A549 (cell line): ENCODE measurements at places on chromosomes 13 and 19.
A peak's percentile ranks its signal among the peaks of the same experiment; 100 is the strongest.

DNA sequence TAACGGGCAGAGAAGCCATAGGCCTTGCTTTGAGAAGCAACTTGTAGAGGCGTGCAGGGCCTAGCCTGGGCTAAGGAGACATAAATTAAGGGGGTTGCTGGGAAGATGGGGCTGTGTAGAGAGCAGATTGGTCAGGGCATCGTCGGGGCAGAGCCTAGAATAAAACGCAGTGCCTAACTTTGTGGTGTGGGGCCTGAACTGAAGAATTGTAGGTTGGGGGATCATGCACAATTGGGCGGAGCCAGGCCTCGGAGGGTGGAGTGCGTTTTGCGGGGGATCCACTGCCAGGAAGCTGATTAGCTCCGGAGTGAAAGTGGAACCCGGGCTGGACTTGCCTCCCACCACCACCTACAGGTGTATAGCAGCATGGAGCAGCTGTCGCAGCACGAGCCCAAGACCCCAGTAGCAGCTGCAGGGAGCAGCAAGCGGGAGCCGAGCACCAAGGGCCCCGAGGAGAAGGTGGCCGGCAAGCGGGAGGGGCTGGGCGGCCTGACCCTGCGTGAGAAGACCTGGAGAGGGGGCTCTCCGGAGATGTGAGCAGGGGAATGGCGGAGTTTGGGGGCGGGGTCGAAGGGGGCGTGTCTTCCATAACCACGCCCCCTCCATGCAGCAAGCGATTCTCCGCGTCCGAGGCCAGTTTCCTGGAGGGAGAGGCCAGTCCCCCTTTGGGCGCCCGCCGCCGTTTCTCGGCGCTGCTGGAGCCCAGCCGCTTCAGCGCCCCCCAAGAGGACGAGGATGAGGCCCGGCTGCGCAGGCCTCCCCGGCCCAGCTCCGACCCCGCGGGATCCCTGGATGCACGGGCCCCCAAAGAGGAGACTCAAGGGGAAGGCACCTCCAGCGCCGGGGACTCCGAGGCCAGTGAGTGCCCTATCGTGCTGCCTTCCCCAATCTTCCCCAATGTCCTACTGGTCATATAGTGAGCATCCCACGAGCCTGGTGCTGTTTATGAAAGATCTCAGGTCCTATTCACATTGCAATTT lies 13.8 kb downstream of the DNASE2 start:
- DNase-seq: peak; percentile 52

GRCh38 chr19:56367829-56368711 lies 25.3 kb downstream of the ZNF582 start:
- DNase-seq: peak; percentile 91

DNA sequence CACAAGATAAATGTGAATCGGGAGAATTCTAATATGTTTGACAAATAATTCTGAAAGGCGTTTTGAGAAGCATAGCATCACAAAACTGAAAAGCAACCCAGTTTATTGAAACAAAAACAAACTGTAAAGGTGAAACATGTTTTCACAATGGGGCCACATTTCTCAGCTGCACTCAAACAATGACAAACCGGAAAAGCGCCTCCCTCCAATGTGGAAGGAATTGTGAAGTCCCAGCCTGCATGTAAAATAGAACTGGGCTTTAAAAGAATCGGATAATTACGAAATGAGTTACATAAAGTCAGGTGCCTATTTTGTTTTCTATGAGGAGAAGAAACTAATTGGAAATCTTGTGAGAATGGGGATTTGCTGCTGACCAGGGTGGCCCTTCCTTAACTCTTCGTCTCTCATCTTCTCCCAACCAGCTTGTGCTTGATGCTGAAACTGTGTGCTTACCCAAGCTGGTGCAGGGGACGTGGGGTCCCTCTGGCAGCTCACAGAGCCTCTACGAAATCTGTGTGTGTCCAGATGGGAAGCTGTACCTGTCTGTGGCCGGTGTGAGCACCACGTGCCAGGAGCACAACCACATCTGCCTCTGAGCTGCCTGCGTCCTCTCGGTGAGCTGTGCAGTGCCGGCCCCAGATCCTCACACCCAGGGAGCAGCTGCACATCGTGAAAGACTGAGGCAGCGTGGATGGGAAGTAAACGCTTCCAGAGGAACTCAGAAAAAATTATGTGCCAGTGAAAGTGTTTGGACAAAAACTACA lies 109.4 kb downstream of the SACS start:
- DNase-seq: no peak

DNA sequence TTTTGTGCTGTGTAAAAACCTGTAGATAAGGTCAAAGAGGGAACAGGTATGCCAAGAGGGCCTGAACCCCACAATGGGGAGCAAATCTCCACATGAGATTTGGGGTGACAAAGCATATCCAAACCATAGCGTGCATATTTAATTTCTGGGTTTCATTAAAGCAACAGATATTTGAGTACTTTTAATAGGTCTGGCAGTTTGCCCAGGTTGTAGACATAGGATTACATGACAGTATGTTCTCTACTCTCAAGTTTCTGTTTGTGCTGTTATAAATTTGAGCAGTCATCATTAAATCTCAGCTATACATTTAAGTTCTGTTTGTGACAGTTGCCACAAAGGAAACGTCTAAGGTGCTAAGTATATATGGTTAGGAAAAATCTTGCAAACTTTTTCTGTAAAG lies 236.4 kb downstream of the ATP8A2 start:
- DNase-seq: no peak

DNA sequence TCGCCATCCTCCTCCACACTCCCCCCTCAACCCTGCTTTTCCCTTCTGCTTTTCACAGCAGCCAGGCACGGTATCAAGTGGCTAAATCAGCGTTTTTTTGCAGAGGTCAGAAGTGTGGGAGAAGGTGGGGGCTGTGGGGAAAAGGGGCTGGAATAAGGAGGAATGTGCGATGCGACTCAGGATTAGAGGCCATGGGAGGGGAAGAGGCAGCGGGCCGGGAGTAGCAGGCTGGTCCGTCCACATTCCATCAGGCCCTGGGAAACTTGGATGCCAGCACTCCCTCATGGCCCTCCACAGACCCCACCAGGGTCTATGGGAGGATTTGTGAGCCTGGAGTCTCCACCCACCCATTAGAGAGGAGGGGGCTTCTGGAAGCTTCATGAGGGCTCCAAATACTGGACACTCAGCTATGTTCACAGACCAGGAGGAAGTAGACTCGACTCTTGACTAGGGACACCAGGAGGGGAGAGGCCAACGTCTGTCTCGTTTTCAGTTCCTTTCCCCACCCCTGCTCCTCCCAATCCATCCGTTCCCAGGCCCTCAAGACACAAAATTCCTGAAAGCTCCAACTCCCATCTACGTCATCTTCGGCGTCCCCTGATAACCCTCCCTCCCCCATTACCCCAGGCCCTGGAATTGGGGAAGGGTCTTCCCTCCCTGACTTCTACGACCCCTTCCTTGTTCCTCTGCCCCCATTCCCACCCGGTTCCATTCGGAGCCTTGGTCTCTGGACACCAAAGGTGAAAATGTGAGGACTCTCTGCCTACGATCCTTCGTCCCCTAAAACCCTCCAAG lies 3.3 kb upstream of the KCNC3 start:
- DNase-seq: no peak

GRCh38 chr13:51684076-51684475 lies 99.8 kb downstream of the WDFY2 start:
- no peak for DNase-seq

DNA sequence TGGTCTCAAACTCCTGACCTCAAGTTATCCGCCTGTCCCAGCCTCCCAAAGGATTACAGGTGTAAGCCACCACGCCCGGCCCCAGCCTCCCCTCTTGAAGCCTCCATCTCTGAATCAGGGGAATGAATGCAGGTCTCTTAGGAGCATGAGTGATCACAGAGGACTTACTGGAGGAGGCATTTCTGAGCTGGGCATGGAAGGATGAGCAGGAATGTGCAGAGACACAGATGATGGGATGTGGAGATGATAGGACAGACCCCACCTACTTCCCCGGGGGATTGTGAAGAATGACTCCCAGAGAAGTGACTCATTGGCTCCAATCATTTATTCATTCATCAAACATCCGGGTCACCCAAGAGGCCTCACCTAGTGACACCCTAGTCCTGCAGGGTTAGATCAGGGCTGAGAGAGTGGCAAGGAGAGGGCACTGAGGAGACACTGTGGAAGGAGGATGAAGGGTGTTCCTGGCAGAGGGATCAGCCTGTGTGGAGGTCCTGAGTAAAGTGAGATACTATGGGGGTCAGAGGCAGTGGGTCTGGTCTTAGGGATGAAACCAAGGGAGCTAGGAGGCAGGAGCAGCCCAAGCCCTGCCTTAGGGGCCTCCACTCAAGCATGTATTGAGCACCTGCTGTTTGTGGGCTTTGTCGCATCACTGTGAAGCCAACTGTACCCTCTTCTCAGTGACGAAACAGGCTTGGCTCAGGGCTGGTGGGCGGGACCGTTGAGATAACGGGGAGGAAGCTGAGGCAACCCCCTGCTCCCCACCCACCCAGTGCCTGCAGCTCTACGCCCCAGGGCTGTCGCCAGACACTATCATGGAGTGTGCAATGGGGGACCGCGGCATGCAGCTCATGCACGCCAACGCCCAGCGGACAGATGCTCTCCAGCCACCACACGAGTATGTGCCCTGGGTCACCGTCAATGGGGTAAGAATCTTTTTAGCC lies 3.0 kb downstream of the IFI30 start:
- DNase-seq: no peak

- DNase-seq: no peak
Observed at GRCh38 chr19:35220315-35220921, 8.1 kb downstream of the FAM187B start.

GRCh38 chr13:91214031-91214430 lies 133.5 kb upstream of the MIR17HG start:
- no peak for DNase-seq

DNA sequence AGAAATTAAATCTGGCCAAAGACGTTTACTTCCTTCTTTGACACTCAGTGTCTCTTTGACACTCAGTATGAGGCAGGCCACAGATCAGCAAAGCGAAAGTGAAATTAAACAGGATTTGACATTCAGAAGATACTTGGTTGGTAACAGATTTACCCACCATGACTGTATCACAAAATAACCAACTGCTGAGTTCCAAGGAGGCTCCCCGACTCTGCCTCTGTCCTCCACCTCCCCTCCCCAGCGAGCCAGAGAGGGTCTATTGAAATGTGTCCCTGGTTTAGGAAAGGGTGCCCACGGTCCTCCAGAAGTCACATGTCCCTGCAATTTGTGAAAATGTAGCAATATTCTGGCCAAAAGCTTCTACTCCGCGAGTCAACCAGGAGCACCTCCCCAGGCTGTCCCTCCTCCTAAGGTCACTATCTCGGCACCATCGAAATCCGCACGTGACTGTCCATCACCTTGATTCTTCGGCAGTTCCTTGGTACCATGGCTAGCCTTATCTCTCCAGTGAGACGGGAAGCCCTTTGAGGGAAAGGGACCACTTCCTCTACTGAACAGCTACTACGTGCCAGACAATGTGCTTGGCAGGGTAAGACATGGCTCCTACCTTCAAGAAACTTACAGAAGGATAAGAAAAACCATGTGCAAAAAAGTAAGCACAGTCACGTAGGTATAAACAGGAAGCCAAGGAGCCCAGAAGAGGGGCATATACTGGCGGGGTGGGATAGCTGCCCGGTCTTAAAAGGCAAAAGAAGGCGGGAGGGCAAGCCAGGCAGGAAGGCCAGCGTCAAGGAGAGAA lies 1.5 kb downstream of the N4BP2L1 start:
- no peak for DNase-seq

- no peak for DNase-seq
Observed at GRCh38 chr13:98226496-98226895, 49.4 kb upstream of the RNF113B start.

- DNase-seq: no peak
Observed at GRCh38 chr13:76889254-76889653, 3.0 kb upstream of the KCTD12 start.

DNA sequence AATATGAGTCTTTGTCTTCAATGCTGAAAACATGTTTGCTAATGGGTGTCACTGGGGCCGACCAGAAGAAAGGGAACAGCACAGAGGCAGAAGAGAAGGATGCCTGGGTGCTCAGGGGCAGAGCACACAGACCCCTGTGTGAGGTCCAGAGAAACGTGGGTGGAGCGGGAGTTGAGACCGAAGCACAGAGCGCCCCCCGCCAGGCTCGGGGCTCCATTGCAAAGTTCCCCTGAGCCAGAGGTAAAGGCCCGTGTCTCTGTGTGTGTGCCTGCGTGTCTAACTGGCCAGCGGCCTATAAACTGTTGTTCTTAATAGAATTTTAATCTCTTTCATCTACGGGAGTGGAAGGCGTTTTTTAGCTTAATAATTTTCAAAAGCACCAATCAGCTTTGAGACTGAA lies 343.1 kb downstream of the TEX29 start:
- DNase-seq: no peak

DNA sequence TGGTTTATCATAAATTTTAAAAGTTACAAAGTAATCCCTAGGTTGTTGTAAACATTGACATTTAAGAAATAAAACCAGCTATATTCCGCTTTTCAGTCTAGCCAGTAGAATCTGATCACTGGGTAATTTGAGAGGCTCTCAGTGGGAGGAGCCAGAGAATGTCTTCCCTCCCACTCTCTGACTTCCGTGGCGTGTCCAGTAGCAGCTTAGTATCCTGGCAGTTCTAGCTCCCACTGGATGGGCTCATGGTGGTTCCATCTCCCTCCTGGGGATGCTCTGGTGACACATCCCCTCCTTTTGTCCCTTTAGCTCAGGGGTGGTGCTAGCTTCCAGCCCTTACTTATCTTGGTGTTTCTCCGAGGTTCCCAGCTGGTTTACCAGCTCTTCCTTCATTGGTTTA lies 34.5 kb downstream of the MTUS2 start:
- DNase-seq: no peak

DNA sequence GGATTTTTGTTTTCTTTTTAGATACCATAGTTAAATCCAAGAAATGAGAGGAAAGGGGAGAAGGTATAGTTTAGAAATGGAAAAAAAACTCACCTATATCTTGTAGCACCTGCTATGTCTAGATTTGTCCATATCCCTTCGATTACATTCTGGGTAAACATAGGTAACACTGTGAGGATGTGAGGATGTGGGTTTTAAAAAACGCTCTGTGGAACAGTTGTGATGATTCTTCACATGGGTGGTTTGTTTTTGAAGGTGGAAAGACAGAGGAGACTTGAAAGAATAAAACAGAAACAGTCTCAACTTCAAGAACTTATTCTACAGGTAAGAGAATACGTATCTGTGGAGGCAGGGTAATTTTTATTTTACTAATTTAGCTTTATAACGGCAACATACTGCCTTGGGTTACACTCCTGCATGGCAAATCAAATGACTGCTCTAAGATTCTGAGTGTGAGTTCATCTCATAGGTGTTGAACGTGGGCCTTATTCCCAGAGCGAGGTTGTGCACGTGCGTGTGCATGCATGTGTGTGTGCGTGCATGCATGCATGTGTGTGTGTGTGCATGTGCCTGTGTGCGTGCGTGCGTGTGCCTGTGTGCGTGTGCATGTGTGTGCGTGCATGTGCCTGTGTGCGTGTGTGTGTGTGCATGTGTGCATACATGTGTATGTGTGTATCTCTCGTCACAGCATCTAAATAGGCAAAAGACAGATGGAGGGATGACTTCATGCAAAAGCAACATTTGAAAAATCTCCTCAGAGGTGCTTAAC lies 23.5 kb downstream of the ATP4B start:
- DNase-seq: no peak

GRCh38 chr13:106527826-106528225 lies 7.6 kb downstream of the EFNB2 start:
- DNase-seq: no peak

- no peak for DNase-seq
Observed at GRCh38 chr13:80339563-80339911, 1.4 kb downstream of the SPRY2 start.
